ENCODE measurements at places on chromosomes 5 and 9. TPM values are rescaled to one million over a fixed set of nuclear protein-coding genes. Genes with fewer than 3 reads are reported as not detected.

HCN1 gene
- total RNA-seq, result 0.36 TPM

GRCh38 chr5:29001666-29002065, 1963.3 kb upstream of the CDH9 start:
- DNase-seq, result no peak

GRCh38 chr5:92635001-92635461, 946.0 kb downstream of the NR2F1-AS1 start:
- DNase-seq, result no peak

LSM11 gene
- total RNA-seq, result 1.7 TPM

SFXN1 gene
- total RNA-seq, result 16.3 TPM

GRCh38 chr5:90483206-90483605, 8.5 kb downstream of the POLR3G start:
- DNase-seq, result no peak

- no peak for DNase-seq
Measured at GRCh38 chr5:116861666-116862065, 287.0 kb upstream of the SEMA6A start.

DNA sequence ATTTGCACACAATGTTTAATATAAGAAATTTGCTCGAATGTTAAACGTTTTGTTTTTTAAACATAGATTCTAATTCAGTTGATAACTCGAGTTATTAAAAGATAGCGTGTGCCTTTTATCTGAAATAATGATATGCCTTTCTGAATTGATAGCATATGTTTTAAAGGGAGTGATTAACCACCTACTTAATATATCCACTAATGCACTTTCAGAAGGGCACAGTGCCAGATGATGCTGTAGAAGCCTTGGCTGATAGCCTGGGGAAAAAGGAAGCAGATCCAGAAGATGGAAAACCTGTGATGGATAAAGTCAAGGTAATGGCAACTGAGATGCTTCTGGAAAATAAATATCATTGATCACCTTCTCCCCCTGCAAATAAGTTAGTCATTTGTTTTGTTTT, 53.9 kb downstream of the ERAP1 start:
- DNase-seq, result no peak

NDFIP1 gene
- total RNA-seq, result 28.5 TPM

DNA sequence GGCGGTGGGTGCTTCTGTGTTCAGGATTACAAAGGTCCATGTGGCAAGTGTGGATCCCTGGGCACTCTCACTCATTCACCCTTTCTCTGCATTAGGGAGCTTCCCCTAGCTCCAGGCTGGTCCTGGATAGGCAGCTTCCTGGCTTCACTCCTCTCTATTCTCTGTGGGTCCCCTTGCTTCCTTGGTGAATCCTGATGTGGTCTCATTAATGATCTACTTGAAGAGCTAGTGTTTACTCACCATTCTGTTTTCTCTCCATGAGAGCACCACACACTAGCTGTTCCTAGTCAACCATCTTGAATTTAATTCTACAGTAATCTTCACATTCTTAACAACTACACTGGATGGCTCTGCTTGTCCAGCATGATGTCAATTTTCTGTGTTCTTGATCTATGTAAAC, 90.0 kb upstream of the PLPPR1 start:
- DNase-seq, result no peak

DNA sequence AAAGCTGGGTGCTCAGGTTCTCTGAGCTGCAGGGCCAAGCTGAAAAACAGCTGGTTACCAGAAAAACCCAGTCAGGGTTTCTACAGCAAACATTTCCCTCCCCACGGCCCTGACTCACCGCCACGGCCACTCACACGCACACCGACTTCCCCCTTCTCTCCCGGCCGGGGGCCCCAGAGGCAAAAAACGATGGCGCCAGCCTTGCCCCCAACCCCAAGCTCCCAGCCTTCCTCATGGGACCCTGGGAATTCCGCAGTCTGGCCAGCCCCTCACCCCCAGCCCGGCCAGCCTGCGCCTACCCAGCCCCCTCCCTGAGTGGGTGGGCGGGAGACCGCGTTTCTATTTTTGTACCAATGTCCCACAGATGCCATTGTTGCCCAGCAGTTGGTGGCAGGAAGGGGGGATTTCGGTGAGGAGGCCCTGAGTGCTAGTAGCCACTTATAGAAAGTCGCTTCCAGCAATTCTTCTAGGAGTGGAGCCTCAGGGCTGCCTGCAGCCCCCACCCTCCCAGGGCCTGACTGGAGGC, 18.4 kb downstream of the ENG start:
- DNase-seq, result peak; percentile 70

GRCh38 chr5:31936683-31937082, 237.4 kb downstream of the GOLPH3 start:
- no peak for DNase-seq

GRCh38 chr5:157778121-157778805, 34.8 kb downstream of the LSM11 start:
- DNase-seq, result no peak

DNA sequence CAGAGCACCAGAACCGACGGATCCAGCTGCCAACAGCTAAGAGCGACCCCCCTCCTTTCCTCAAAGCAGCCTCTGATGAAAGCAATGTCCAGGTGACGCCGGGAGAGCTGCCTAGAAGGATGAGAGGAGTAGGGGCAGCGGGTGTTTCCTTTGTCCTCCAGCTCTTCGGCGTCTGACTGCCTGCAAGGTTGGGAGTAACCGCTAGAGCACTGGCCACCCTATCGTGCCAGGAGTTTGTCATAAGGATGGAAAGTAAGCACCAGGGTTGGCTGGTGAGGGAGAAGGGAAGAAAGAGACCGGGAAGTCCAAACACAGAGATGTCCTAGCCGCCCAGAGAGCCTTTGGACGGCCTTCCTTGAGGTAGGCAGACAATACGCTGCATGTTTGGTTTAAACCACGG, 10.8 kb downstream of the MRPL36 start:
- no peak for DNase-seq

GRCh38 chr9:30120666-30121065, 2263.8 kb upstream of the ACO1 start:
- no peak for DNase-seq

BSPRY gene
- not detected for total RNA-seq

- DNase-seq, result no peak
Measured at GRCh38 chr5:8686707-8687106, 817.8 kb downstream of the MTRR start.

ABCA2 gene
- 16.2 TPM for total RNA-seq

- no peak for DNase-seq
Measured at GRCh38 chr9:2727374-2727773, 10.1 kb downstream of the KCNV2 start.

All from psoas muscle (tissue), 8 donors.